ENCODE measurements at places on chromosomes 5 and 9.

GRCh38 chr5:123359454-123360200, 63.6 kb downstream of the CEP120 start:
- DNase-seq: no peak

DNA sequence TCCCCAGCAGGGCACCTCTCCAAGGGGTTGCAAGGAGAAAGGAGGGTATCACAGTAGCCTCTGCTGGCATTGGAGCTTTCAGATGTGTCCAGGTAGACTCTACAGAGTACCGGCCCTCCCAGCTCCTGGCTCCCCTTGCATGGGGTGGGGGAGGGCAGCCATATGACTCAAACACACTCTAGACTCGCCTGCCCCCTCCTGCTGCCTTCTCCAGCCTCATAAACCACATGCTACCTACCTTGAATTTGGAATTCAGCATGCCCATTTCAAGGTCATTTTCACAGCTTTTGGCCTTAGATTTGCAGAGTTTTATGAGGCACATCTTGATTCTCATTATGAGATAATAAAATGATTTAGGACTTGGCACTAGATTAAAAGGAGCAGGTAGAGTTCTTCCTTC, 32.8 kb upstream of the SMIM32 start:
- no peak for DNase-seq

DNA sequence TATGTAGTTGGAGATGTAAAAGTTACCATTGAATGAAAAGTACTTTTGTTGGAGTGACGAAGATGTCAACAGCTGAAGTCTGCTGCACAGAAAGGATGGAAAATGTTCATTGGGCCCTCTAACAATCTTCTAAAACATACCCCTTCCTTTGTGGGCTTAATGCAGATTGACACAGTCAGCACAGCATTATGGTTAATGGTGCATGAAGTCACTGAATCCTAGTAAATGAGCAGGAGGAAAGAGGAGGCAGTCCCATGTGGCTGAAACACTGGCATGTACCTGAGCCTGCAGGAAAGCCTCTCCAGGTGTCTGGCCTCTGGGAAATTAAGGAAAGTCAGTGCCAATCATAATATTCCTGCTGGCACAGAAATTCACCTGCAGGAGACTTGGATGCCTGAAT, 153.8 kb downstream of the ARL15 start:
- DNase-seq: no peak

DNA sequence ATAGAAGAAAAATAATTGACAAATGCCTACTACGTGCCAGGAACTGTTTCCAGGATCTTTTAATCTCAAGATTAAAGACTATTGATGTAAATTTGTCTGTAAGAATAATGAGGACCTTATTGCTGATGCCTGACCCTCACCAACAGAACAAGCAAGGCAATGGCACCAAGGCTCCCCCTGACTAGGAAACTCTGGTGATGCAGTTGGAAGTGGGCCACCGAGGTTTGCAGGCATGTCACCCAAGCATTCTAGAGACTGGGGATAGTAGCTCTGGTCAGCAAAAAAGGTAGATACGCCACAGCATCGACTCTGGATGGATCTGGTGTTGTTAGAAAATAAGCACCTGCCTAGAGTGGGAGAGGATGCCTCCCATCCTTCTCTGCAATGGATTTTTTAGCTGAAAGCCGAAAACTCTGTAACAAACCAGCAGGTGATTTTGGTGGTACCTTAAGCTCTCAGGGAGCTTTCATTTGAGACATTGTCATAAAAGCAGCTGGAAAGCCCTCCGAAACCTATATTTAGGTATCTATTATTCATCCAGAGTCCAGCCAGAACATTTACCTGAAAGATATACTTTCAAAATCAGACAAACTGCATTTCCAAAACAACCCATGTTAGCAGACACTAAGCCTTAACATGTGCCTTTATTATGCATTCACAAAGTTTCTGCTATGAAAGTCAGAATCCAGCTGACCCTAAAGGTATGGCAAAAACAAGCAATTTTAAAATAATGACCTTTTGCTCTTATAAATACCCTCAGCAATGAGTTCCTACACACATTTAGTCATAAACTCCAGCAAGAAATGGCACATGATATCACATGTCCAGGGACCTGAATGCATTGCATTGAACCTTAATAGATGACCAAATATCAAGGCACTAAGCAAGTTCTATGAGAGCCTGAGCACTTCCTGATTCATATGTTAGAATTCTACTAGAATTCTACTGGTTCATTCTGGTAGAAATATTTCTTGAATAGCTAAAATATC, 308.4 kb downstream of the PDE4D start:
- DNase-seq: no peak

- no peak for DNase-seq
Measured at GRCh38 chr5:41598011-41598410, 87.6 kb upstream of the PLCXD3 start.

DNA sequence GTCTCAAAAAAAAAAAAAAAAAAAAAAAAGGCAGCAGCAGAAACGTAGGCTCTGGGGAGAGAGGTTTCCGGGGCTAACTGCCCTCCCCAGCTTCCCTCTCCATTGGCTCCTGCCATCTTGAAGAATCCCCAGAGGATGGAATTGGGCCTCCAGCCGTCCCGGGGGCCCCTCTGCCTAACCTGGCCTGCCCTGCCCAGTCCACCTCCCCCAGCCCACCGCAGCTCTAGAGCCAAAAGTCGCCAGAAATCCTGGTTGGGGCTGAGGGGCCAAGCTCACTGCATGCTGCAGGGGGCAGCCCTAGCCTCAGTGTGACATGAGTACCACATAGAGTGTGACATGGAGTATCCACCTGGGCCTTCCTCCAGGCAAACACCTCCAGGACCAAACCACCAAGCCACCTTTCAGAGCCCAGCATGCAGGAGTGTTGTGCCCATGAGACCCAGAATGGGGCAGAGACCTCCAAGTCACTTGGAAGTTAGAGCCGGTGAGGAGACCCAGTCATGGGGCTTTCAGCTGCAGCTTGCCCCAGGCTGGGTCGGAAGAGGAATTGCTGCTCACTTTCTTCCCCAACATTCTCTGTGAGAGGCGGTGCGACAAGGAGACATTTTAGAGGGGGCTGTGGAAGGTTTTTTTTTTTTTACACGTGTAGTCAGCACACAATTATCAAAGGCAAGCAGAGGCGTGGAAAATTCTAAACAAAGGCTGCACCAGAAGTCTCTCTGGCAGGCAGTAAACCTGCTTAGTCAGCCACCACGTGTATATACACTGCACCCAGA, 17.6 kb downstream of the CD74 start:
- no peak for DNase-seq

DNA sequence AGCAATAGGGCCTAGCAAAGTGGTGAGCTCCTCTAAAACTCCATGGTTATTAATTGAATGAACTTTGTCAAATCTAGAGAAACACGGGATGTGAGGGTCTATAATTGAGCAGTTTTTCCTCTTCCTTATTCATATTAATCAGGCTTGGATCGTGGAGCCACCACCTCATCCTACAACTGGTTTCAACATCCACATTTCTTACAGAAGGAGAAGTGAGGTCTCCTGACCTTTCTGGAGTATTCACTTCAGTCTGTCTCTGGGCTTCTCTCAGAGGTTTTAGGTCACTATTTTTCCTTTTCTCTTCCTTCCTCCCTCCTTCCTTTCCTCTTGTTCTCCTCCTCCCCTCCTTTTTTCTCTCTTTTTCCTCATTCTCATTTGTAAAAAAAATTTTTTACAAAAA, 177.3 kb upstream of the ACTBL2 start:
- DNase-seq: no peak

GRCh38 chr5:12624776-12625560, 720.7 kb upstream of the CTNND2 start:
- no peak for DNase-seq

DNA sequence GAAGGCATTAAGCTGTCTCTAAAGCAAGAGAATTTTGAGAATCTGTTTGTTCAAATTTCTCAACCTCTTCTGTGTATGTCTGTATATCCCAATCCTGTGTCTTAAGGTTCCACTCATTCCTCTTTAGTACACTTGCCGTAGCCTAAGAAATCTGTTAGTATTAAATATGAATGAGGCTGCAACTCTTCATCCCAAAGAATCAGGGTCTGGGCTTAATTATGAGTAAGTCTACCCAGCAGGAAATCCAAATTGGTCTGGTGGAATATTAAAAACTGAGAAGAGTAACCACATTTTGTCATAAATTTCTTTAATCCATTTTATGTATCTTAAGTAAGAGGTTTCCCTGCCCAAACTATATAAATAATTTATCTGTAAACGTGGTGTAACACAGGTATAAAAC, 1171.2 kb downstream of the CDH12 start:
- DNase-seq: no peak

DNA sequence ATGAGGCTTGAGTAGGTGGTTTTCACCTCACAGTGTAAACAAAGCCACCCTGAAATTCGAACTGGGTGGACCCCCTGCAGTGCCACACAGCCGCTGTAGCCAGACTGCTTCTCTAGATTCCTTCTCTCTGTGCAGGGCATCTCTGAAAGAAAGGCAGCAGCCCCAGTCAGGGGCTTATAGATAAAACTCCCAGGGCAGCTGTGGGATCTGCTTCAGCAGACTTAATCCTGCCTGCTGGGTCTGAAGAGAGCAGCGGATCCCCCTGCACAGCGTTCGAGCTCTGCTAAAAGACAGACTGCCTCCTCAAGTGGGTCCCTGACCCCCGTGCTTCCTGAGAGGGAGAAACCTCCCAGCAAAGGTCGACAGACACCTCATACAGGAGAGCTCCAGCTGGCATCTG, 71.4 kb downstream of the CARTPT start:
- no peak for DNase-seq

- no peak for DNase-seq
Measured at GRCh38 chr5:39427229-39427628, 2.4 kb upstream of the DAB2 start.

DNA sequence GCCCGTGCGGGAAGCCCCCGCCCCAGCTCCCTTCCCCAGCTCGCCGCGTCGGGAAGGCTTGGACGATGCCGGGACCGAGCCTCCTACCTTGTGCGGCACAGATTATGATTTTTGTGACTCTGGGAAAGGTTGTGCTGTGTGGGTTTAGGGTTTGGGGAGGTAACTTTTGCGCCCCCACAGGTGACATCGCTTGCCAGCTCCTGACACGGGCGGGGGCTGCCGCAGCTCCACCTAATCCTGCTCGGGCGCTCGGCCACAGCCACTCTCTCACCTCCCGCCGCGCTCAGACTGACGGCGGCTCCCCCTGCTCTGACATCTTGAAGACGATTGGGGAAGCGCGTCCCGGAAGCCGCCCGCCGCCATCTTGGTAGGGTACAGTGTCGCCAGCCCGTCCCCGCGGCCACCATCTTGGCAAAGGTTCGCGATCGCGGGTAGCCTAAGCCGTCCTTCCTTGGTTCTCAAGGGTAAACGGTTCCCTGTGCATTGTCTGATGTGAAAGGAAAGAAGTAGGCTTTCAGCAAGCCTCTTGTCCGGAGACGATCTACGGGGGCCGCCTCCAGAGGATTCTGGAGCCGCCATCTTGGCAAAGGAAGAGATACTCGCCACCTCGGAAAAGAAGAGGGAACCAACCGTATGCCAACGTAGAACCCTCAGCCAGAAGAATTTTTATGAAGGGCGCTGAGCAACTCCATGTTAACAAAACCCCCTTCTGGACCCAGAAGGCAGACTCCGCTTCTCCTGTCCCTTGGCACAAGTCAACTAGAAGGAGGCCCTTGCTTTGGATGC, 1.8 kb upstream of the NR3C1 start:
- DNase-seq: peak; percentile 95

GRCh38 chr9:120521101-120521500, 58.9 kb downstream of the CDK5RAP2 start:
- no peak for DNase-seq

- DNase-seq: no peak
Measured at GRCh38 chr5:177995691-177996595, at the start of gene PROP1. TSS of gene PROP1 (minus strand) at chr5:177996242. CDS start at chr5:177995933, 309 bp downstream.

DNA sequence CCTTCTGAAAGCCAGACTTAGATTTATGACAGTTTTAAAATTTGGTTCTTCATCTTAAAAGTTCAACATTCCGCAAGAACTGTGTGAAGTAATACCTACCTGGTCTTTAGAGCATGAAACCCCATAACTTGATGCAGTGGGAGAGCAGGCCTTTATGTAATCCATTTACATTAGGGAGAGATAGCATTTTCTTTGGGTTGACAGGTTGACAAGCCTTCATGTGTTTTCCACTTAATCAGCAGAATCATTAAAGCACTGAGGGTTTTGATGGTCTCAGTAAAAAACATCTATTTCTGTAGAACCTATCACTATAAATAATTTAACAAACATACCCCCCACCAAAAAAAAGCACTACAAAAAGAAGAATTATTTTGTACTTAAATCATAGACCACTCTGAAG, 121.6 kb upstream of the KIF2A start:
- DNase-seq: no peak

DNA sequence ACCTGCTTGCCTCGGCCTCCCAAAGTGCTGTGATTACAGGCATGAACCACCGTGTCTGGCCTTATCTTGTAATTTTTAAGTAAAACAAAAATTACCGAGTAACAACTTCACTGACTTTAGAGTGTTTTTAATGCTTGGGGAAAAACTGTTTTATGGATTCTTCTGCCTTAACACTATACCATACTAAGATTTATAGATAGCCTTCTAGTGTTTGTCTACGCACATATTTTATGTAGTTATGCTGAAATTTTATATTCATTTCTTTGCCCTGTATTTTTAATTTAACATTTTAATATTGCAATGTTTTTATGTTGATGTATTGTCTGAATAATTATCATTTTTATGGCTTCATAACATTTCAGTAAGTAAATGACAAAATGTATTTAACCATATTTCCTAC, 96.4 kb upstream of the FTMT start:
- DNase-seq: no peak

Data from activated effector memory CD4-positive, alpha-beta T cell treated with anti-CD3 and anti-CD28 coated beads, Interleukin-2, amount 50 U/mL, for 16 hours (primary cell).